NB4 (cell line): ENCODE measurements at places on chromosomes 12 and 14.
A peak's percentile ranks its signal among the peaks of the same experiment; 100 is the strongest.

- no peak for DNase-seq
Measured at GRCh38 chr14:22597265-22597664, 835 bp upstream of the ABHD4 start.

GRCh38 chr12:6964605-6965025 lies 5.8 kb downstream of the PHB2 start:
- DNase-seq: no peak

- no peak for DNase-seq
Measured at GRCh38 chr14:32224737-32225377, 21.8 kb upstream of the RNU6-8 start.

GRCh38 chr14:40113671-40114070 lies 681.4 kb upstream of the FBXO33 start:
- no peak for DNase-seq

DNA sequence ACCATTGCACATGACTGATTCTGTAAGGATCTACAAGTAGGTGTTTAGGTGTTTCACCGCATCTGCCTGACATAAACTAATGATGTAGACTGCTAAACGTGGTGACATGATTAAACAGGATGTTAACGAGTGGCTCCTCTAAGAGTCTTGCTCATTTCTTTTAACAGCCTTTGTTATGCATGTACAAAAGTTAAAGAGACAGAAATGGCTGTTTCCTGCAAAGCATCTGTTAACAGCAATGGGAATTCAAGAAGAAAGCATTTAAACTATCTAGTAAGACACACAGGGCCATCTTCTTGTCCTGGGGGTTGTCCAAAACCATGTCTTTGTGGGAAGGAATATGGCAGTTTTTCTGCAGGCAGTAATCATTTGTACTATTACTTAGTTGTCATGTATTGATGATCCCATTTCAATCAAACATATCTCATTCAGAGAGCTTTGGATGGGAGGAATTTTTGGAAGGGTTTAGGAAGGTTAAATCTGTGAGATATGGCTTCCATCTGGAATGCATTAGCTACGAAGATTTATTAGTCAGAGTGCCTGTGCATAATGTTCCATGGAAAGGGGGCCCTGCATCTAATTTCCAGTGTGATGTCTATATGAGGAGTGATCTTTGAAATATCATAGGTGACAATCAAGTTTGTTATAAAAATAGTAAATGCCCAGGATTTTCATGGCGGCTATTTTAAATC lies 495.1 kb downstream of the EGLN3 start:
- no peak for DNase-seq

- DNase-seq: no peak
Measured at GRCh38 chr12:98763656-98764055, 118.6 kb downstream of the APAF1 start.

DNA sequence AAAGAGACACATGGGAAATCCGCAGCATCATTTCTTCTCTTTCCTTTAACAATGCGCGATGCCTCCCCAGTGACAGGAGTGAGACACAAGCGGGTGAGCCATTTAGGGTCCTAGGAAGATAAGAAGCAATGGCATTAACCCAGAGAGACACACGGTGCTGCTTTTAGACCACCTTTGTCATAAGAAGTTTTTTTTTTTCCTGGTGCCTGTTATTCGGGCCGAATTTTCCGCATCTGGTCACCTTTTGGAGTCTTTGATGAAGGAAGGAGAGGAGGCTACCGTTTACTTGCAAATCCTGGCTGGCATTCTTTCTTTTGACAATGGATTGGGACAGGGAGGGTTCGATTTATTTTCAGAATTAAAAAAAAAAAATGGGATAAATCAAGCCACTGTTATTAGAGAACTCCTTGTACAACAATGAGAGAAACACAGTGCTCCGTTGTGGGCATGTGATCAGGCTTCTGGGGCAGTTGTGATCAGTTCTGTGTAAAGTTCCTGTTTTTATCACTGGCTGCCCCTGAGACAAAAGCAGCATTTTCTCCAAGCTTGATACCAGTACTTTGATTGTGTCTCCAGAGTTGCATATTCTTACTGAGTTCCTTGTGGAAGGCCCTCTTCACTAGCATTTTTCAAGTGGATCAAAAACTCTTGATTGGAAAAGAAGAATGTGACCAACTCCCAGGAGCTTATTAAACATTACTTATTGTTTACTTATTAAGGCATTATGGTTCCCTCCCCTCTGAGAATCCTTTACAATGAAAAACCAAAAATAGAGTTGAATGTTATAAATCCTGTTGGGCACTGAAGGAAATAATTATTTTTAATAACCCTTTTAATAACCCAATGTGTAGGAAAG lies 1.1 kb downstream of the DIP2B start:
- DNase-seq: peak; percentile 77

DNA sequence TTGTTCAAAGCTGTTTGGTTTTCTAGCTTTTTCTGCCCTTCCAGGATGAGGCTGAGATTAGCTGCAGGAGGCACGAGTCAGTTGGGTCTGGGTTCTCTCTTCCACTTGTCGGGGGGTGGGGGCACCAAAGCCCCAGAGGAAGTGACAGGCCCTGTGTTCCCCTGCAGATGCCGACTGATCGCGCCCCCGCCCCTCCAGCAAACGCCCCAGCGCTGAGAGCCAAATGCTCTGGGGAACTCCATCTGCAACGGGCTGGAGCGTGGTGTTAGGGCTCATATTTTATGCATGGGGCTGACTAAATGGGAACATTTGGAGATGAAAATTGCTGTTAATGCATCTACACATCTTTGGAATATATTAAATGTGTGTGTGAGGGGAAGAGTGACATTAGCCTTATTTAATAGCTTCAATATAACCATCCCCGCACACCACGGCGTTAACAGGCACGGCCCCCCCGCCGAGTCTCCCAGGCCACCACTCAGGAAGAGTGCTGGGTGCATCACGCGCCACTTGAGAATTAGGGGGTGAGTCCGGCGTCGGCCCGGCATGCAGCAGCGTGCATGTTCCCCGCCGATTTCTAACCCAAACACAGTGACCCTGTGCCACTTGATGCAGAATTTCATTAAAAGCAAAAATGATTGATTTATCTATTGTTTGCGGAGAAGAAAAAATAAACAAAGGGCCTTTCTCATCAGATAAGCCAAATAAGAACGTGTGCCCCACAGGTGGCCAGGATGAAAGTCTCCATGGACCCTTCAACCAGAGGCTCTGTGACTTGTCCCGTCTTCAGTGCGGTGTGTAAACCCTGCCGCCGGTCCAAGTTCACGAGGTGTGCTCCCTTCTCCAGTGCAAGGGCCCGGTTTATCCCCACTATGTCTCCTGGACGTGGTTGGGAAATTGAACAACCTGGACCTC lies 165.0 kb upstream of the RTL1 start:
- DNase-seq: peak; percentile 20

DNA sequence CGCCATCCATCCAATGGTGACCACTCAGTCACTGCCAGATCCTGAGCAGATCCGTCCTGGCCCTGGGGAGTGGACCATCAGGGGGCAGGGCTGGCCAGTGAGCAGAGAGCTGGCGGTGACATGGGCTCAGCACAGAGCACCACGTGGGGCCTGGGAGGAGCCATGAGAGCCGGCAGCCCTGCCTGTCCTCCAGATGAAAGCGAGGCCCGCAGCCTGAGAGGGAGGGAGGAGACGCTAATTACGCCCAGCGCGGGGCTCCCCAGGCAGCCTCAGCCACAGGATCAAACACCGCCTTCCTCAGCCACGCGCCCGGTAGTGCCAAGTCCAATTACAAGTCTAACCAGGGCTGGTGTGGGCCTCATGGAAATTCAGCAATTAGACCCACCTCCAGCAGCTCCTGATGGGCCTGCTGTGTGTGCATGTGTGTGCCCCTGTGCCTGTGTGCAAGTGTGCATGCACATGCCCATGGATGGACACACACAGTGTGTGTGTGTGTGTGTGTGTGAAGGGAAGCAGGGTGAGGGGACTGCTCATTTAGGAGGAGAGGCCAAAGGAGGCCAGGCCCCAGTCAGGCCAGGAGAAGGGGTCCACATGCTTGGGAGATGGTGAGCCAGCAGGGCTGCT lies 68.0 kb downstream of the KIF26A start:
- no peak for DNase-seq

GRCh38 chr14:57038689-57039088 lies 228.4 kb upstream of the OTX2 start:
- peak; percentile 2 for DNase-seq

GRCh38 chr12:105562199-105562971 lies 231.9 kb downstream of the C12orf75 start:
- no peak for DNase-seq

GRCh38 chr12:3809357-3810015 lies 56.6 kb upstream of the CRACR2A start:
- DNase-seq: no peak

- peak; percentile 31 for DNase-seq
Measured at GRCh38 chr14:77498120-77498979, at the start of gene ISM2. ISM2 (minus strand) TSS chr14:77498816; CDS start chr14:77498793, 23 bp downstream.

- DNase-seq: peak; percentile 28
Measured at GRCh38 chr14:75022655-75023054, 19.9 kb downstream of the EIF2B2 start.

GRCh38 chr14:58401587-58401986 lies 5.9 kb downstream of the TOMM20L start:
- peak; percentile 8 for DNase-seq

- no peak for DNase-seq
Measured at GRCh38 chr12:8692573-8692972, 5.2 kb upstream of the RIMKLB start.

GRCh38 chr12:109993091-109993490 lies 3.1 kb downstream of the GIT2 start:
- no peak for DNase-seq

- no peak for DNase-seq
Measured at GRCh38 chr14:100586403-100587085, 673 bp downstream of the BEGAIN start.

DNA sequence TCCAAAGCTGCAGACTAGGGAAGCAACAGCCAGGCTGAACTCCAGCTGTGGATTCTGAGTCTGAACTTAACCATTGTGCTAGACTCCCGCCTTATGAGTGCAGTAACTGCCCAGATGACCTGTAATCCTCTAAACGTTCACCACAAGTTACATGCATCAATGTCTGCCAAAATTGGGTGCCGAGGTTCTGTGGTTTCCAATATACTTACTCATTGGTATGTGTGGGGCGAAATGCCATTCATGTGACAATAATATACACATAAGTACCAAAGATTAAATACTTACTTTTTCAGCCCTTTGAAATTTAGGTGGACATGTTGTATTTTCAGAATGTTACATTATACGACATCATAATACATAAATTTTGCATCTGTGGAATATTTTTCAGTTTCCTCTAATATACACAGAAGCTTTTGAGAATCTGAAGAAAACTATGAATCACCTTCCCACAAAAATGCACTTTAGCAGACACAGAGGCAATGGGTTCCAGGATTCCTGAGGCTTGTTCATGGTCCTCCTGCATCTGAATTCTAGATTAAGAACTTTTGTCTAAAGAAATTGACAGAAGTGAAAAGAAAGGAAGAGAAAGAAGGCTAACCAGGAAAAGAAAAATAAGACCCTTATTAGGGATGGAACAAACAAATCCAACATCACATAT lies 31.7 kb downstream of the GRIP1 start:
- no peak for DNase-seq

GRCh38 chr12:79782172-79782900 lies 91.6 kb upstream of the PAWR start:
- no peak for DNase-seq

DNA sequence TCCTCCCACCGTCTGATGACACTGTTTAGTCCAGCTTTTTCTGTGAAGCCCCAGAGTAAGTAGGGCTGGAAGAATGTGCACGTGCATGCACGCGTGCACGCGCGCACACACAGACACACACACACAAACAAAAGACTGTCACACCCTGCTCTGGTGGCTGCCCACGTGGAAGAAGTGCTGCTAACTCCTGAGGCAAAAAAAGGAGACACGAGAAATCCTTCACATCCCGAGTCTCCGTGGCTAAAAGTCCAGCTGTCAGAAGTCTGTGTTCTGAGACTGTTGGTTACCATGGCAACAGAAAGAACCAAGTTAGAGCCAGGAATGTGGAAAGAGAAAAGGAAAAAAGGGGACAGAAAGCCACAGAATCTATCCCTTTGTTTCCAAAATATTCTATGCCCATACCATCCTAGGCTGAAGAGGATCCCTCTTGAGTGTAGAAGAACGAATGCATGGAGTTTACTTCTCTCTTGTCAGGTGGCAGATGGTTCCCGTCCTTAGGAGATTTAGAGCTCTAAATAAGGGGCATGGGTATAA lies 1.6 kb upstream of the C12orf71 start:
- DNase-seq: no peak

GRCh38 chr14:92938235-92938875 lies 15.4 kb downstream of the CHGA start:
- no peak for DNase-seq

DNA sequence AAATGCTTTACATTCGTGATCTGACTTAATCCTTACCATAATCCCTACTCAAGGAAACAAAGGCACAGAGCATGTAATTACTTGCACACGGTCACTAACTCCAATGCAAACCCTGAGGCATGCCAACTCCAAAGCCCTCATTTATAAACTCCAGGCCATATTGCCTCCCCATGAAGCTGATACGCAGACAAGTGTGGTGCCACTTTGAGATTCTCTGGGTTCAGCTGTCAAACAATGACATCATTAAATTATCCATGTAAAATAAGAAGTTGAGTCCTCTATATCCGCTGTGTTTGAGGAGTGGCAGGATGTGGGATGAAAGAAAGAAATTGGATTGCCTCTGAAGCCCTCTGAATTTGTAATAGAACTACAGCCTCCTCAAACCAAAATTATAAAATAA lies 62.8 kb downstream of the ANO4 start:
- DNase-seq: no peak

DNA sequence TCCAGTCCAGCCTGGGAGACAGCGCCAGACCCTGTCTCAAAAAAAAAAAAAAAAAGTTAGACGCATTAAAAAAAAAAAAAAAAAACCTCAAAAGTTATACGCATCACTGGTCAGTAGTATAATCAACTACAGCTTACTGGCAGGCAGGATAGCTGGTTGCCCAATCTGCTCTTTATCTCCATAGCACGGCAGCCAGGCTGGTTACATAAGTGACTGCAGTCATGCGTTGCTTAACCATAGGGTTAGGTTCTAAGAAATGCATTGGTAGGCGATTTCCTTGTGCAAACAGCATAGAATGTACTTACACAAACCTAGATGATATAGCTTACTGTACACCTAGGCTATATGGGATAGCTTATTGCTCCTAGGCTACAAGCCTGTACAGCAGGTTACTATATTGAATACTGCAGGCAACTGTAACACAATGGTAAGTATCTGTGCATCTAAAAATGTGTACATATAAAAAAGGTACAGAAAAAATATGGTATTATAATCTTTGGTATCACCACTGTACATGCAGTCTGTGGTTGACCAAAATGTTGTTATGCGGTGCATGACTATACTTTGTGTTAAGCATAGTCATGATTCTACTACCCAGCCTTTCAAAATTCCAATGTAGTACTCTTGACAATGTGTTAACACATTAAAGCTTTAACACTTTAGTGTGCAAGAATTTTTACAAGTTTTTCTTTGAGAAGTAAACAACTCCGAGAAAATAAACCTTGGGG lies 8.1 kb downstream of the L2HGDH start:
- peak; percentile 96 for DNase-seq
